ENCODE measurements at places on chromosomes 12 and 14.

- no peak for DNase-seq
Measured at GRCh38 chr12:21631367-21631766, 26.3 kb downstream of the LDHB start.

GRCh38 chr12:105983622-105984320 is 155.0 kb downstream of the NUAK1 start:
- no peak for DNase-seq

GRCh38 chr12:93847517-93848474 is 170.6 kb downstream of the CRADD start:
- no peak for DNase-seq

GRCh38 chr14:50804181-50804721 is 26.7 kb downstream of the NIN start:
- DNase-seq, result no peak

DNA sequence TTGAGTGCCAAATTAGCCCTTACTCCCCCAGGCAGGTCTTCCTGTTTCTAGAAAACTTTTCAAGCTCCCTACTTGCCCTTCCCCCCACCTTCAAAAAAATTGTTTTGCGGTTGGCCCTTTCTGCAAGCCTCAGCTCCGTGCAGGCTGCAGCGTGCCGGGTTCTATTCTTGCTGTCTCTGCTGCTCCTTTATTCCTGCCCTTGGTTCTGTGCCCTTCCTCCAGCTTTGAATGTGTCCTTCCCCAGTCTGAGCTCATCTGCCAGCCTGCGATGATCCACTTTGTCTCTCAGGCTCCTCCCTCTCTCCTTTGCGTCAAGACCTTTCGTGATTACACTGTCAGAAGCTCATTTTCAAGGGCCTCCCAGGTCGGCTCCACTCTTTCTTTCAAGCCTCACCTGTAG is 98.6 kb downstream of the IRF2BPL start:
- peak; percentile 50 for DNase-seq

DNA sequence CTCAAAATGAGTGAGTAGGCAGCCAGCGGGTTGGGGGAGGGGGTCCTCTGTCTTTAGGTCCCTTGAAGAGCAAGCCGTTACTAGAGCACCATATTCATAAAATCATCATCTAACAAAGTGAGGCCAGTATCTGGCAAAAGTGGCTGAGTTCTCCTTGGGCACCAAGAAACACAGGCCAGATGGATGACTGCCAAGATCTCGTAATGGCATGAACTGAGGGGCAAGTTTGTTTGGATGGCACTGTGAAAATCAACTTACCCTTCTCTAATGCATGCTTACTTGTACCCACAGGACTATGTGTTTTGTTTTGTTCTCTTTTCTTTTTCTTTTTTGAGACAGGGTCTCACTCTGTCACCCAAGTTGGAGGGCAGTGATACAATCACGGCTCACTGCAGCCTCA is 41.6 kb downstream of the GNPTAB start:
- no peak for DNase-seq

DNA sequence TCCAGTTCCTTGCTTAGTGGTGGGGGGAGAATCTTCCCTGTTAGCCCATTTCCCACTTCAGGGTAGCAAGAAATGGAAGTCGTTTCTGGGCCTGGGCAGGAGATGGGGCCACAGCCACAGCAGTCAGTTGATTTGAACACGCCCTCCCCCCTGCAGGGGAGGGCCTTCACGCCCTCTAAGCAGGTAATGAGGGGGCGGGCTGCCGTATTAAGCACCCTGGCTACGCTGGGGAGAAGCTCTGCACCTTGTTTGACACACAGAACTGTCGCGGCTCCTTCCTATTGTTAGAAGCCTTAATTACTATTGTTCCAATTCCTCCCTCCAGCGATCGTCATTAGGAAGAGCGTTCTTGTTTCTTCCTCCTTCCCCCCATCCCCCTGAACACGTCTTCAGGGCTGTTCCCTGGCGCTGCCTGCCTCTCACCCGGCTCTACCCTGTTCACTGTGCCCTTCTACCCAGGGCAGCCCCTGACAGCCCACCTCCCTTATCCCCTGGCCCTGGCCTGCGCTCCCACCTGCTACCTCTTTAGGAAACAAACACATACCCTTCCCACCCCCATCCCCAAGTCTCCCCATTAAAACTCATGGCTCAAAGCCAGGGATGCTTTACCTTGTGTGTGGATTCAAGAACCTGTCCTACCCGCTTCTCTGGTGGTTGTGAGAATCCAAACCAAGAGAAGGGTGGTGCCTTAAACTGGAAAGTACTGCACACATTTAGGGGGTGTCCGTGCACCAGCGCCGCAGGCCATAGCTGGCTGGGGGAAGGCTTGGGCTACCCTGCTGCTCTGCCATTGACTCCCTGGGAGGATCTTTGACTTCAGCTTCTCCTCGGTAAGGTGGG is 137.6 kb downstream of the TSPAN9 start:
- DNase-seq, result no peak

DNA sequence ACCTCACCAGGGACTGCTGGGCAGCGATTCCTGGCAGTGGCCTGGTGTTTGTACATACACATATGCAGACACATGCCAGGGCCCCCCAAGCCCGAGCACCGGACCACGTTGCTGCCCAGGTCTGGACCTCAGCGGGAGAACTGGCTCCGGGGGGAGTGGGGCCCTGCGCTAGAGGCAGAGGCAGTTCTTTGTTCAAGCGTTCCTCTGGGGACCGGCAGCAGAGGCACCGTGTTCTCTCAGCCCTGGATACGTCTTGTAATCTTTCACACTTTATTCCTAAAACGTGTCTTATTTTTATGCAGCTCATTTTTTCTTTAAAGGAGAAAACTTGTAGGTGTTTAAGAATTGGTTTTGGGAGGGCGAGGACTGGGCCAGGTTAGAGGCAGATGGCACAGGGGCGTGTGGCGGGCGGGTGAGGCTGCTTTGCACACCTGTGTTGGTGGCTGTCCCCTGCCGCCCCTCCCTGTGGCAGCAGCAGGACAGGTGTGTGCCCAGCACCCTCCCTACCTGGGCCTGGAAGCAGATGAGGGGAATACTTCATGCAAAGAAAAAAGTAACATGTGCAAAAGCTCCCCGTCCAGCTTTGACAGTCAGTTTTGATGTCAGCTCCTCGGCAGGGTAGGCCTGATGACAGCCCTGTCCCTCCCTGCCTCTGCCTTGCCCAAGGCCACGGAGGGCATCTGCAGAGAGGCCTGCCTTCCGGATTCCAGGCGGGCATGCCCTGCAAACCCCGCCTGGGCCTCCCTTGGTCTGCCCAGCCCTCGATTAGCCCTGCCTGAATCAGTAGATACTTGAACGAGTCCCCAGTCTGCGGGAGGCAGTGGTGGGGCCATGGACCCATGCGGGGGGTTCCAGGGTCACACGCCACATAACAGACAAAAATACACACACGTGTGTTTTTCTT is 7.0 kb upstream of the PUS1 start:
- DNase-seq, result no peak

DNA sequence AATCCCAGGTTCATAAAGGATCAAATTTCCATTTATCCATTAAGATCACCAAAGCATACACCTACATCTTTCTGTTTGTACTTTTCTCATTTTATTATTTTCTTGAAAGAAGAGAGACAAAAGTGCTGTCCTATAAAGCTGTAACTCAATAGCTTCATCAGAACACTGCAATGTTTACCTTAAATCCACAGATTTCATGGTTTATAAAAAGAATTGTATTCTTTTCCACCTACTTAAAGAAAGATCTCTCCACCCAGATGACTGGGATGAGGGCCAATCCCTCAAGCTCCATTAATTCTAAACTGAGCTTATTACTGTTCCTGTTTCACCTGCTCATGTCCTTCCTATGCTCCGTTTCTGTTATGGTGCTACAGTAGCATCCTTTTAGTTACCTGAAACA is 470.6 kb downstream of the BCAT1 start:
- no peak for DNase-seq

DNA sequence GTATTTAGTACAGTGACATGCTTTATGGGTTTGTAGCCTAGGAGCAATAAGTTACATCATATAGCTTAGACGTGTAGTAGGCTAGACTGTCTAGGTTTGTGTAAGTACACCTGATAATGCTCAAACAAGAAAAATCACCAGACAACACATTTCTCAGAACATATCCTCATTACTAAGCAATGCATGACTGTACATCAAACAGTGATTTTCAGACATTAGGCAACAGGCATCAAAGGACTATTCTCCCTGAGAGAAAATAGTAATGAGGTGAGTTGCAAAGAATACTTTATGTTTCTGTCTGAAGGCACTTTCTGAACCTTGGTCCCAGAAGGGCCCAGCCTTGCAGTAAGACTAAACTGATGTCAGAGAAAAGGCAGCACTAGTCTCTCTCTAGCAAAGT is 48.4 kb upstream of the SYT10 start:
- DNase-seq, result no peak

DNA sequence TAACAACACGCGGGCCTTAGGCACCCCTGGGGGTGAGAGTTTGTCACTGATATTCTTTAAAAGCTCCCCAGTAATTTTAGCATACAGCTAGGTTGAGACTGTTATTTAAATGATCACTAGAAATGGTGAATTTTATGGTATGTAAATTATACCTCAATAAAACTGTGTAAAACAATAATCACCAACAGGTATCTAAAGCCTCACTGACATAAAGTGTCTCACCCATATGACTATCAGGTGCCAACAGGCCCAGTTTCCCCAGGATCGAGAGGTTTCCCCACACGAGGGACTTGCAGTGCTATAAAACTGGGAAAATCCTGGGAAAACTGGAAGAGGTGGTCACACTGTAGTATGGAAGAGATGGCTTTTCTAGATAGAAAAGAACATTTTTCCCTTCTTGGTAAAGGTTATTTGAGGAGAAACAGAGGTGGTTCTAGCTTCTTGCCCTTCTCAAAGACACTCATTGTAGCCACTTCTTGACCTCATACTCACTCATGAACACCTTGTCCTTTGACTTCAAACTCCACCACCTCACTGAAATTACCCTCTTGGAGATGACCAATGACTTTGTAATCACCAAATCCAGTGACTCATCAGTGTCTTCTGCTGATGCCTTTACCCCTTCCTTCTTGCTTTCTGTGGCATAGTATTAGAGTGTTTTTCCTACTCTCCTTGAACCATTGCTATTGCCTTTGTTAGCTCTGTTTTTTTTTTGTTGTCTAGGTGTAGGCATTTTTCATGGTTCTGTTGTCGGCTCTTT is 24.8 kb upstream of the NUBPL start:
- DNase-seq, result no peak

DNA sequence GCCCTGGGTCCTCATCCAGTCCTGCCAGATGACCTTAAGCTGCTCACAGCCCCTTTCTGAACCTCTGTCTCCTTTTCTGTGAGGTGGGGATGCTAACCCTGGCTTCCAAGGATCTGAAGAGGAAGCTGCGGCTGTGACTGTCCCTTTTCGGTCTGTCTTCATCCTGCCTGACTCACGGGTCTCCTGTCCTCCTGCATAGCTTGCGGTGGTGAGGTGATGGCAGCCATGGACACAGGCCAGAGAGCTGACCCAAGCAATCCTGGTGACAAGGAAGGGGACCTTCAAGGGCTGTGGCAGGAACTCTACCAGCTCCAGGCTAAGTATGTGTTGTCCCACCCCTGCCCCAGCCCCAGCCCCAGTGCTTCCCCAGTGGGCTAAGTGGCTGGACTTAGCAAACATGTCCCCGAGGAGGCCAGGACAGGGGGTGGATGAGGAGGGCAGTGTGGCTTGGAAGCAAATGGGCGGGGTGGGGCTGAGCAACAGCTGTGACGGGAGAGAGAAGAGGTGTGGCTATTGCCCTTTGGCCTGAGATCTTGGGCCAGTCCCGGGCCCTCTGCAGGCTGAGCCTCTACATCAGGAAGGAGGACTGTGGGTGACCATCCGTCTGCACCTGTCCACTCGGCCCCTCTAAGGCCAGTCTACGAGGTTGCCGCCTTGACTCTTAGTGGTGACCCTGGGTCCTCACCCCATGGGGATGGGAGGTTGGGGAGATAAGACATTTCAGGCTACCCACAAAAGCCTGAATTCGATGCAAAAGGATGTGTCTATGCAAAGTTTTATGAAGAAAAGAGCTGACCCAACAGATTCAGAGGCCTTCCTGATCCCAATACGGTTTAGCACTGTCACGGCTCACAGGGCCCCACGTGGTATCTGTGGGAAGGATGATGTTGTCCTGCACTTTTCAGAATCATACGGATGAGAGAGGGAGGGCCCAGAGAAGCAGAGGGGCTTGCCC is 1.1 kb downstream of the CCDC197 start:
- no peak for DNase-seq

DNA sequence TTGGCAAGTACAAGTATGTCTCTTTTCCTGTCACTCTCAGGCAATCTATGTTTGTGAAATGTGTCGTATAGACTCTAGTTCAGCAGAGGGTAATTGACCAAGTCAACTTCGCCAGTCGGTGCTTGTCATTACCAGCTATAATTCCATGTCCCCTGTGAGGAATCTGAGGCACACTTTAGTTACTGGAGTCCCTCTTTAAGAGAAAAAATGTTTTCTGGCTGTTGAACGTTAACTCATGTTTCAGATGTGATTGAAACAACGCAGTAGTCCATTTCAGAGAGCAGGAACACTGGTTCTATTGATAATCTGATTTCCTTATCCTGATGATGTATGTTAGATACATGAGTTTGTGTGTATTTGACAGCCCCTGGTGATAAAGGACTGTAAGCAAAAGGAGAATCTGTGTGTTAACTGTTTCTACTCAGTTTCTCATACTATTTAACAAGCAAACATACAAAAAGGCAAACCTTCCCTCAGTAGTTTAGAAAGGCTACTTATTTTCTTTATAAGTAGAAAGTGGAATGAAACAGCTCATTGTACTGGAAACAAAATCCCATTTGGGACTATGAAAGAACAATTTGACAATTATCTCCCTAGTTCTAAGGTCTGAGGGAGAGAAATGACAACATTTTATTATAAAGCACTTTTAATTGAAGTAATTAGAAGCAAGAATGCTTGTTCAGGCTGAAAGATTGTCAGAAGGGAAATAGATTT is 161.1 kb upstream of the TRHDE start:
- no peak for DNase-seq

- no peak for DNase-seq
Measured at GRCh38 chr12:132362996-132363660, 33.7 kb upstream of the GALNT9 start.

DNA sequence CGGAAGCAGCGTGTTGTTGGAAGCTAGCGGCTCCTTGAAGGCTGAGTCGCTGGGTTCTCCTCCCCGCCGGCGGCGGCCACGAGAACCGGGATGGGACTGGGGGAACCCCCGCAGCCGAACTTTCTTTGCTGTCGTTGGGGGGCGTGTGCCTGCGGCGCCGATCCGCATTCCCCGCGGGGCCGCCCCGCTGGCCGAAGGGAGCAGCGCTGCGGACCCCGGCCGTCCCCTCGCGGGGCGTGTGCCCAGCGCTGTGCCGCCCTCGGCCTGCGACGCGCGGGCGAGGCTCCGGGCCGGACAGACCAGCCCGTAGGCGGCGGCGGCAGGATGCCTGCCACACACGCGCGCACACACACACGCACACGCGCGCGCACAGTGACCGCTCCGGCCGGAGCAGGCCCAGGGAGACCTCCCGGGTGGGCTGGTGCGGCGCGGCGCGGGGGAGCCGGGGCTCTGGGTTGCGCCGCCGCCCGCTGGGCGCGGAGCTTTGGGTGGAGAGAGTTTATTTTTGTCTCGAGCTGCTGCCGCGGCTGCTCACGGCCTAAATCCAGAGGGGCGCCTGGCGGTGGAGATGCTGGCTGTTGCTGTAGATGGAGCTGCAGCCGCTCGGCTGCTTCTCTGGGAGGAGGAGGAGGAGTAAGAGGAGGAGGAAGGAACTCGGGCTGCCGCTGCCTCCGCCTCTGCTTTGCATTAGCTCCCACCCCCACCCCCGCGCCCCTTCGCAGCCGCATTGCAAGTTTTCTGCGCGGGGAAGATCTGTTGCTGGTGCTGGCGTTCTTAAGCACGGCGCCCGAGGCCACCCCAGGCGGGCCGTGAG is at the start of gene SAMD4A:
TSS of gene SAMD4A (plus strand) at position 719 of the 814 bp plus-strand sequence. CDS start 789 bp downstream, outside the sequence.
- DNase-seq, result peak; percentile 58

All from activated naive CD4-positive, alpha-beta T cell treated with Interleukin-2 at 50 U/mL for 16 hours (primary cell).